Sciatic nerve (tissue), 2 donors: ENCODE measurements at places on chromosomes 7 and 10.

GRCh38 chr10:59124187-59124586 lies 52.3 kb upstream of the PHYHIPL start:
- DNase-seq = no peak

DNA sequence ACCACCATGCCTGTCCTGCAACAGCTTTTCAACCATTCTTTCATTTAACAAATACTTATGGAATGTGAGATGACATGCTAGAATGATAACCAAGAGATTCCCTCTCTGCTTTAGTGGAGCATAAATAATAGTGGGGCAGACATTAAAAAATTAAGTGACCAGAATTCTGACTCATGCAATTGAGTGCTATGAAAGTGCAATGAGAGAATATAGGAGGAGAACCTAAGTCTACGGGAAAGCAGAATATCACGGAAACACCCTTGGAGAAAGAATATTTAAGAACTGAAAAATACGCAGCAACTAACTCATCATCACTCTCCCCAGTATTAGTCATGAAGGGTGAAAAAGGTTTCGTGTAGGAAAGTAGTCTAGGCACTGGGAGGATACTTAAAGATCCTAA lies 7.1 kb downstream of the KIF5B start:
- DNase-seq = no peak

- DNase-seq = peak; percentile 64
Observed at GRCh38 chr10:114507449-114507848, 103.1 kb upstream of the AFAP1L2 start.

DNA sequence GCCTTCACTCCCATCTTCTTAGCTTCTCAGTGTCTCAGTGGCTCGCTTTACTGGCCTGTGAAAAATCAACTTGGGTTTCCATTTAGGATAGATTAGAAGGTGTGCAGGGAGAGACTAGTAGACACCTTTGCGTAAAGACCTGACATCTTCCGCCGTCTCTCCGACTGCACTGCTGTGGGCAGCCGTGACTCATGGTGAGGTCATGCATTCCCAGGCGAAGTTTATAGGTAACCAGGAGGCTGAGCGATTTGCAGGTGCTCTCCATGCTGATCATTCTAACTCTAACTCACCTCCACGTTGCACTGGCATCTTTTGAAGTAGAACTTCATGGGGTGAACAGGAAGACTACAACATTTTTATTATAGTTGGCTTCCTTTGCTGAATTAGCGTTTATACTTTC lies 68.0 kb upstream of the ZNF438 start:
- DNase-seq = no peak

DNA sequence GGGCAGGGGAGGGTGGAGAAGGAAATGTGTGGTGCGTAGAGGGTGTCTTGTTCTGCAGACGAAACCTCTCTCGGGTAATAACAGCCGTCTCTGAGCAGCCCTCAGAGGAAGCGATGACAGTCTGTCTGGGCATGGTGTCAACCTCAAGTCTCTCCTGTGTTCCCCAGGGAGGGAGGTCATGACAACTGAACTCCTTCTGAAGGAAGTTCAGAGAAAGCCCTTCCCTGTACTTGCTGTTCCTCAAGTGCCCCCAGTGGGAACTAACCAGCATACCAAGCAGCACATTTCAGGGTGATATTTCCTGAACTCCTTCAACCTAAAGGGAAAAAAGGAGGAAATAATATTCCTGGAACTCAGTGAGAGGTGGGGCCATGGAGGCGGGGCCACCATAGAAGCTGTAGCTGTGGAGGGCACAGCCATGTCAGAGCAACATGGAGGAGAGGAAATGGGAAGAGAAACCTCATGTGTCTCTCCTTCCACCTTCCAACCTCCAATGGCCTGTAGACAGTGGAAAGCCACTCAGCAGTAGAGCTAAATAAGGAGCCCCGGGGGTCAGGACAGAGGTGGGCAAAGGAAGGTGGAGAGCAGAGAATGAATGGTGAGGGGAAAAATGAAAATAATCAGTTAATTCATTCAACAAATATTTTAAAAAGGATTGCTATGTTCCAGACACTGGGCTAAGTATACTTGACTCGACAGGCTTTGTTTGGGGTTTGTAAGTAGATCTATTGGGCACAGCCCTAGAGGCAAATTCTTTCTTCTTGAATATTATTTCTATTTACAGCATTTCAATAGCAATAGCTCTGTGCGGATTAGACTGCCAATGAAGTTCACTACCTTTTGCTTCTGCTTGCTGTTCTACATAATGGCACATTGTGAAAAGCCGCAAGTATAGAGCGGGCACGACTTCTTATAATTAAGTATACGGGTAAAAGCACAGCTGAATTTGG lies 61.0 kb upstream of the AOAH start:
- DNase-seq = peak; percentile 65

DNA sequence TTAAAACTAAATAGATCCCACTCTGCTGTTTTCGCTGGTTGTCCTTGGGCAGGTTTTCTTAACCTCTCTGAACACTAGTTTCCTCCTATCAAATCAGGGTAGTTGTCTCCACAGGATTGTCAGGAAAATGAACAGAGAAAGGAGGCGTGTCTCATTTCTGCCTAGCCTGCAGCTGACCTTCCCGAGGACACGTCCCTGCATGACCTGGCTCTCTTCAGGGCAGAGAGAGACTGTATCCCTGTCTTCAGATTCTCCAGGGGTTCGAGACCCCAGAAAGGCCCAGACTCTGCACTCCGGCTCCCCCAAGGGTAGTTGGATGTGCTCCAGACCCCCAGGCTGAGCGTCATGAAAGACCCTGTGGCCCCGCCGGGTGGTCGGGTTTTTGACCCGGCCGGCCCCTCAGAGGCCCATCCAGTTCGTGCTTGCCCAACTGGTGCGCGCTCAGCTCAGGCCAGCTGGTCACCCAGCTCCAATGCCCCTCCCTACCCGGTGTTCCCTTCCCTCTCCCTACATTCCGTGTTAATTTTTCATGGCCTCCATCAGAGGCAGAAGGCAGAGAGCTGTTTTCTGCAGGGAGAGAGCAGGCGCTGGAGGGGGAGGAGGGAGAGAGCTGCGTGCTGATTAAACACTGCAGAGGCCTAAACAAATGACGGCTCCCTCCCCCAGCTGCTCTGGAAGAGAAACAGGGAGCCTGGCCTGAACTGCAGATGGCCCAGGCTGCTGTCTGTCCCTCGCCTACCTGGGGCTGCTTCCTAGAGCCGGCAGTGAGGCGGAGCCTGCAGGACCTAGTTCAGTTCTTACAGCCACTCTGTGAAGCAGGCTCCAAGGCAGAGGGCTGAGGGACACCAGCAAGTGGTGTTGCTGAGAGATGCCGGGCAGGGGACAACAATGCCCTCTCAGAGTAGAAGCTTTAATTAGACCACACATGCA lies 86.2 kb upstream of the PPIF start:
- no peak for DNase-seq
